GM10248 (cell line): ENCODE measurements at places on chromosomes 13 and 19.

- no peak for DNase-seq
These were observed 9.4 kb downstream of the USHBP1 start for GRCh38 chr19:17255150-17255621.

GRCh38 chr19:13623716-13624710 lies 117.7 kb upstream of the CACNA1A start:
- DNase-seq = no peak

DNA sequence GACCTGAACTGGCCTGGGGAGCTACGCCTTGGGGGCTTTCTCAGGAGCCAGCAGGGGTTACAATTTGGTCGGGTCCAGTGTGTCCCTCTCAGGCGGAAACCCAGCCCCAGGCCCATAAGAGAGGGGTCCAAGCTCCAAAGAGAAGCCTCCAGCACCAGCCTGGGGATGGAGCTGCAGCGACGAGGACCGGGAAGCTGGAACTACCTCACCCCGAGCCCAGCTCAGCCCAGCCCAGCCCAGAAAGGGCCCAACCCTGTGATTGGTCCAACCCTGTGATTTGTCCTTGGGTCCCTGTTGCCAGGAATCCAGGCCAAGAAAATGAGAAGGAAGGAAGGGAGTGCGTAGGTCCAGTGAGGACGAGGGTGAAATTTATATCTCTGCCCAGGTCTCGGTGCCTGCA lies 24.1 kb downstream of the CLEC4M start:
- no peak for DNase-seq

GRCh38 chr13:69020120-69020519 lies 1087.5 kb upstream of the ATXN8OS start:
- no peak for DNase-seq

GRCh38 chr13:20217168-20217567 lies 15.0 kb downstream of the GJB6 start:
- no peak for DNase-seq

GRCh38 chr19:16146112-16146511 lies 2.6 kb downstream of the HSH2D start:
- no peak for DNase-seq
